Activated T-helper 9 cell treated with anti-CD3 and anti-CD28 coated beads, Interleukin-2, amount 50 U/mL, for 16 hours (primary cell): ENCODE measurements at places on chromosomes 3 and 15.

GRCh38 chr15:51796847-51797401, 32.5 kb upstream of the TMOD3 start:
- DNase-seq, result no peak

DNA sequence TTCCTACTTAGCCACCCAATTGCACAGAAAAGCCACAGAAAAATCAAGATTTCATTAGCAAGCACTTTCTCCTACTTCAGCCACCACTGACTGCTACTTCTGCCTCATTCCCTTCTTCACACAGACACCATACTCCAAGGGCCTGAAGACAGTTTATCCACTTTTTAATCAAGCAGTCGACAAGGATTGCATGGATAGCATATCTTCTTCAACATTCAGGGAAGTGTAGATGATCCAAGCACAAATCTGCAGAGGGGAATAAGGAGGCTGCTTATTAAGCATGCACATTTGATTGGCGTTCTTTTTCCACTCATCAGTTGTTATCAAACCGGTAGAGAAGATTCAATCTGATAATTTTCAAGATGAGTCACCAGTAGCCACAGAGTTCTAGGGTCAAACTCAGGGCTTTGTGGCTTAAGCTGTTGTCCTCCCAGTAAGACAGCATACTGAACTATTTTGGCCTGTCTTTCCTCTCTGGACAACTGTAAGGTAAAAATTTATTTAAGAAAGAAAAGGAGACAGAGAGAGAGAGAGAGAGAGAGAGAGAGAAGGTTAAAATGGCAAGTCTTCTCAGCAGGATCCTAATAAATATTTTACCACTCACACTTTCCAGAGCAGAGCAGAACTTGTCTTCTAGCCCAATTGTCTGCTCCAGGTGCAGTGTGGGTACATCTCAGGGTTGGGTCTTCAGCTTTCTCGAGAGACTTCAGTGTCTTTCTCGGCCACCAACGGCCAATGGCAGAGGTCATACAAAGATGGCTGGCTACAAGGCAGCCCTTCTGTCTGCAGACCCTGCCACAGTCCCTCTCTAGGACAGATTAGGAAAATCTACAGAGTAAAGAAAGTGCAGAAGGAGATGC, 80.6 kb upstream of the BHLHE40 start:
- DNase-seq, result no peak

DNA sequence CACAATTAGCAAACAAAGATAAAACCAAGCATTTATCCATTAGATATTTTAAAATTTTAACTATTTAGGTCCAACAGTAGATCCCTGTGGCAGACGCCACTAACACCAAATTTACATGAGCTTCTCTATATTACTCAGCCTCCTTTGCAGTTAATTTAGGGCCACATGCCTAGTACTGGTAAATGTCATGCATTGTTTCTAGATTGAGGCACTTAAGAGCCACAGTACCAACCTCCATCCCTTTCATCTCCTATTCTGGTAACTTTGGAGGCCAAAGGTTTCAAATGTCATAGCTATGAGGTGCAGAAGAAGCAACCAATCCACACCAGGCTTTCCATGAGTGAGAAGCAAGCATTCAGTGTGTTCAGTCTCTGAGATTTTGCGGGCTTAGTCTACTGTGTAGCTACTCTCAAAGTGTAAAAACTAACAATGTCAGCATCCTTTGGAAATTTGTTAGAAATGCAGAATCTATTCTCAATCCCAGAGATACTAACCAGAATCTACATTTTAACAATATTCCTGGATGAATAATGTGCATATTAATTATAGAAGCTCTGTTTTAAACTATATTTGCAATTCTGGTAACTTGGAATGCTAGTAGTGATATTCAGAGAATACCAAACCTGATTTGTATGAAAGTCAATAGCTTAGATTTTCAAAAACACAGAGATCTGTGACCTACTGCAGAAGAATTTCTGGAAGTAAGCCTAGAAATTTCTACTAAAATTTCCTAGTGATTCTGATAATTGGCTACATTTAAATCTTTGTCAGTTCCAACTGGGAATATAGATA, 206.3 kb upstream of the CD96 start:
- DNase-seq, result no peak

- no peak for DNase-seq
Measured at GRCh38 chr15:68318008-68318835, 40.7 kb downstream of the FEM1B start.

- no peak for DNase-seq
Measured at GRCh38 chr3:197496746-197497125, 59.0 kb downstream of the BDH1 start.

- DNase-seq, result no peak
Measured at GRCh38 chr3:189322339-189322738, 150.6 kb downstream of the TPRG1 start.

GRCh38 chr3:60847791-60848190, 403.5 kb downstream of the FHIT start:
- no peak for DNase-seq

DNA sequence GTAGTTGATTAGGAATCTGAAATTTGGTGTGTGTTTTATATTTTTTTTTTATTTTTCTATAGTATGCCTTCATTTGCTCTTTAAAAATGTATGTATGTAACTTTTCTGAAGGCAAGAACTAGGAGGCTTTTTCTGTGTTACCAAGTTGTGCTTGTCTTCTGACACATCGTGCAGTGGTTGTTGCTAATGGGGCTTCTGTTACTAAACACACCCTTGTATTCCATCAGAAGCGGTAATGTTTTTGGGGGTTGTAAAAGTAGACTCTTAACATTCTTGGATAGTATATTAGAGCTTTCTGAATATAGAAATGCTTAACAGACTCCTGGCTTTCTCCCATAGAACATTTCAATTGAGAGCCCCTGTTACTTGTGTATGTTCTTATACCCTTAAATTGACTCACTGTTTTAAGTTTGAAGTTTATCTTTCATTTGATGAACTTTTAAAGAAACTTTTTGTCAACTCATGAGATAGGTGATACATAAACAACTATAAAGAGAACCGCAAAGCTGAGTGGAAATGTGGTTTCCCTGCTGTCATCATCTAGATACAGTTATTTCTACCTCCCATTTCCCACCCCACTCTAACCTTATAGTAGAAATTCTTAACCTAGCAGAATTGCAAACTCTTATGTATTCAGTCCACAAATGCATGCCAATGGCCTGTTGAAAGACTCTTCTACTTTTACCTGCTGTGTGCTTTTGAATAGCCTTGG, 2.5 kb downstream of the TIPARP start:
- DNase-seq, result no peak
